ENCODE measurements at places on chromosomes 1 and 21.

GRCh38 chr1:154327466-154328317 is 2.4 kb downstream of the ATP8B2 start:
- no peak for DNase-seq

DNA sequence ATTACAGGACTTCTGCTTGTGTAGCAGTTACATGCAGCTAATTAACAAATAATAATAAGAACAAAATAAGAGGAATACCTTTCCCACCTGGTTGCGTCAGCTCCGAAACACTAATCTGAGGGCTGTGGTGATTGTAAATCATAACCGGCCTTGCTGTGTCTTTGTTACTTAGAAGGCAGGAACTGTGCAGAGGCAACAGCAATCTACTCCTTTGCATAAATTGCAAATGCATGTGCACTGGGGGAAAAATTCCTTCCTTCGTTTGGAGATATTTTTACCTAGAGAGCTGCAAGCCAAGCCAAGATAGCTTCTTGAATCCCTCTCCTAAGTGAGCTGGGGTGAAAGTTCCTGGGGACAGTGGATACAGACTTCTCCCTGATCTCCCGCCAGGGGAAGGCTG is 46.0 kb downstream of the NKAIN1 start:
- DNase-seq, result no peak

- DNase-seq, result no peak
Observed at GRCh38 chr1:184072376-184072775, 20.8 kb downstream of the TSEN15 start.

DNA sequence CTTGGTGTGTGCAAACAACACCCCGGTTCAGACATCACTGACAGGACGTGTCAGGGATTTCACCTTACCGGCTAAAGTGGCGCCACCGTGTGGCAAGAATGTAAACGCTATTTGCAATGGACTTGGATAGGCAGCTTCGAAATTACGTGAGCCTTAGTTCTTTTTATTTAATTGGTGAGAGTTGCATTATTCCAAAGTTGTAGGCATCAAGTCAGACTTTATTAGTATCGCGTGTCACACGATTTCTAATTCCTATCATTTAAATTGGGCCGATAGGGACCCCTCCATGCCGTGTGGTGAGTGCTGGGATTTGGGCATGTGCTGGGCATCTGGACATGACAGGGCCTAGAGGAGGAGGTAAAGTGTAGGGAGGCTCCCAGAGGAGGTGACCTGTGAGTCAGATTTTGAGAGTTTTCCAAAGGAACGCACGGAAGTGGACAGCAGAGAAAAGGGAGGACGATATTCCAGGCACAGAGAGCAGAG is 14.5 kb upstream of the CPT2 start:
- DNase-seq, result peak; percentile 68

- DNase-seq, result no peak
Observed at GRCh38 chr1:53573522-53573921, 114.3 kb downstream of the DMRTB1 start.

- no peak for DNase-seq
Observed at GRCh38 chr1:164578479-164579200, 19.7 kb downstream of the PBX1 start.

GRCh38 chr1:211231873-211232272 is 27.3 kb upstream of the RCOR3 start:
- DNase-seq, result no peak

GRCh38 chr21:27329255-27329851 is 362.5 kb upstream of the ADAMTS5 start:
- DNase-seq, result no peak

- no peak for DNase-seq
Observed at GRCh38 chr1:50701706-50702317, 258.3 kb downstream of the FAF1 start.

DNA sequence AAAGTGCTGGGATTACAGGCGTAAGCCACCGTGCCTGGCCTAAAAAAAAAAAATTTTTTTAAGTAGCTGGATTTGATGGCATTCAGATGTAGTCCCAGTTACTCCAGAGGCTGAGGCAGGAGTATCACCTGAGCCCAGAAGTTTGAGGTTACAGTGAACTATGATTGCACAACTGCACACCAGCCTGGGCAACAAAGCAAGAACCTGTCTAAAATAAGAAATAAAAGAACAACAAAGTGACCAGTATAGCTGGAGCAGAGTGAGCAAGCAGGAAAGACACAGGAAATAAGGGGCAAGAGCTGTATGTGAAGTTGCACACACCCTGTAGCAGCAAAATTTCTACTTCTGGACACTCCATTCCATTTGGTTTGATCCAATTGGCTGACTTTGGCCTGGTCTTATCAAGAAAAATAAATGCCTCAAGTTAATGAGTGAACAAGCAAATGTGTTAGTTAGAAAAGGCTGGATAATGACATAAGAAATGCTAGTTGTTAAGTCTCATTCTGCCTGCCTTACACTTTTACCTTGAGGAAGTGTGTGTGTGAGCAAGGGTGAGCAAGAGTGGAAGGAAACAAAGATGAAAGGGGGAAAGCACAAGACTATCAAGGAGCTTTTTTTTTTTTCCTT is 7.9 kb downstream of the ATP5IF1 start:
- DNase-seq, result no peak

GRCh38 chr1:241485145-241485544 is 34.4 kb downstream of the FH start:
- no peak for DNase-seq

DNA sequence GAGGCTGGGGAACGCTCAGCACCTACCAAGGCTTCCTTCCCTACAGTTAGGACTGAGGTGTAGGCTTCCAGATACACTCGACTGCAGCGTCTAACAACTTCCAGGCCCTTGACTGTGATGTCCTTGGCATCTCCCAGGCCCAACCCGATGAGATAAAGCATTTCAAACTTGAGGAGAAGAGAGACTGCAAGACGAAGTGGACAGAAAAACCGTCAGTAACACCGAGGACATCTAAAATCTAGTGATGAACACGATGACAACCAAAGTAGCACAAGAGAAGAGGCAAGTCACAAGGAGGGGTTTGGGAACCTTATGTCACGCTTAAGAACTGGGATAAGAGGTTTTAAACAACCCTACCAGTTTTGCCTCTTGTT is 314 bp downstream of the DPH5 start:
- DNase-seq, result no peak

- no peak for DNase-seq
Observed at GRCh38 chr1:117629625-117630422, 24.0 kb downstream of the TENT5C start.

GRCh38 chr1:231682779-231683178 is 56.2 kb downstream of the DISC1 start:
- no peak for DNase-seq

DNA sequence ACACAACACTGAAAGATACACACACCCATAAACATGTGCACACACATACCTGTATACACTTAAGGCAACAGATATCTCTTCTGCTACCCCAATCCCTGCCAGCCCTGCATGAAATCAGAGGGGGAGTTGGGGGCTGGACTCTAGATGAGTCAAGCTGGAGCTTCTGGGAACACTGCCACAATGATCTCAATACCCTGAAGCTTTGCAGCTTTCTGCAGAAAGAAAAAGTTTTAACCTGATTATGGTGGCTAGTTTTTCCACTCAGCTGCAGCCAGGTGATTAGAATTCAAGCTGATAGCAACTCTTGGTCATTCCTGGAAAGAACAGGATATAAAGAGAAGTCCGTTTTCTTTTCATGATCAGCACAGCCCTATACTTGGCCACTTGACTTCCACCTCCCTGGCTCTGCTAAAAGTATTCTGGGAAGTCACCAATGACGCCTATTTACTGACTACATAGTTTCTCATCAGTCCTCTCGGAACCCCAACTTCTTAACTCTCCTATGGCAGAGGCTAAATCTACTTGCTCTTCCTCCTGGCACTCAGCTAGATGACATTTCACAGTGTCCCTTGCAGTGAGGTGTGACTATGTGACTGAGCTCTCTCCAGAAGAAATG is 20.7 kb upstream of the DNASE2B start:
- DNase-seq, result no peak

GRCh38 chr1:207073906-207074820 is 14.5 kb upstream of the C4BPB start:
- no peak for DNase-seq

- no peak for DNase-seq
Observed at GRCh38 chr1:26839339-26839722, 12.8 kb downstream of the ZDHHC18 start.

GRCh38 chr1:87603626-87604025 is 274.9 kb downstream of the LMO4 start:
- DNase-seq, result no peak

All from activated CD8-positive, alpha-beta memory T cell treated with anti-CD3 and anti-CD28 coated beads for 48 hours (primary cell).